ENCODE measurements at places on chromosomes 13 and 19.

DNA sequence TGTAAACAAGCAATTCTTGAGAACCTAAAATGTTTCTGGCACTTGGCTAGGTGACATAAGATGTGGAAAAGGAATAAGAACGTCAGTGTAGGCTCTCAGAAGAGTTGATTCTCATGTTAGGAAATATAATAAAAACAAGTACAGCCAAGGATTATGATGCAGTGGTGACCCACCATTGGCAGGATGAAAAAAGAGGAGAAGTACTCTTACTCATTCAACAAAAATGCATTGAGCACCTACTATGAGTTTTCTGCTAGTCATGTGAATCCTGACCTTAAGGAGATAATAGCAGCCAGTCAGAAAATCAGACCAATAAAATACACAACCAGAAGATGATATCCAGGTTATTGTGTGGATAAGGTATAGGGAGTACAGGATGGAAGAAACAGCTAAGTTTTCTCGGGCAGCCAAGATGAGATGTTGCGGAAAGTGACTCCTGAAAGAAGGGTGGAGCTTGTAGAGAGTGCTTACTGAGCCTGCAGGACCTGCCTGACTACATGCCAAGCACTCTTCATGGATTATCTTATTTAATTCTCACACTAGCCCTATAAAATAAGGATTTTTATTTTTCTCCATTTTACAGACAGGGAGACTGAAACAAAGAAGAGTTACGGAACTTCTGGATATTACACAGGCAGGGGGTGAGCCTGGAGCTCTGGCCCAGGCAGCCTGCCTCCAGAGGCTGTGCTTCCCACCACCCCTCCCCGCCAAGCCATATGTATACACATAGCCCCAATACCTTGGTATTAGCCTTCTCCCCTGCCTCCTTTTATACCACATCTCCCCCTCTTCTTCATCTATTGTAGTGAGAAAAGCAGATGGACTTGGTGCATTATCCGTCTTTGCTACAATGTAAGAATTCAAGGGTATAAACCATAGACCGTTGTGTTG is 58.0 kb downstream of the TGDS start:
- DNase-seq: no peak

GRCh38 chr13:63614874-63615612 is 2199.4 kb upstream of the PCDH20 start:
- no peak for DNase-seq

DNA sequence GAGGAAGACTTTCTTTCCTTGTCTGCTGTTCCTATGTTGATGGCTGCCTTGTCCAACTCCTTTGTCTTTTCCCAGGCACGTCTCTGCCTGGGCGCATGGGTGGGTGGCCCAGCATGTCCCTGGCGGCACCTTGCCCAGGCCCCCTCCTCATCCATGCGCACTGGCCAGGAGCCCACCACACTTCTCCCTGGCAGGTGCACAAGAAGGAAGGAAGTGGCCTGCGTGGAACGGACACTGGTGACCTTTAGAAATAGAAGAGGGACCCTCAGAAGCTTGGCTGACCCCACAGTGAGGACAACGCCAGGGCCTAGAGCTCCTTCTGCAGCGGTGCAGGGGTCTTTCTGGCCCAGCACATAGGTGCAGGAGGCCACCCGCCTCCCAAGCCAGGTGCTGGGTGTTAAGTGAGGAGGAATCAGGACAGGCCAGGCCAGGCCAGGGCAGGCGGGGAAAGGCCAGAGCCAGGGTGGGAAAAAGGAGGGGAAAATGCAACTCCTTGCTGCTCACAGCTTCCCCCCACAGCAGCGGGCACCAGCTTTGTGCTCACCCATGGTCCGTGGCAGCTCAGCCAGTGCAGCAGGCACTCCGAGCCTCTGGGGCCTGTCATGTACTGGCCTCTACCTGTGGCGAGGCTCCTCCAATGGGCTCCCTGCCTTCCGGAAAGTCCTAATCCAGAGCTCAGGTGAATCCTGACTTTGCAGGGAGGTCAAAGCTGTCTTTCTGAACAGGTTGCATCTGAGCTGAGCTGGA is 104.0 kb downstream of the SOX1 start:
- DNase-seq: no peak

- DNase-seq: no peak
These were observed 51.7 kb upstream of the RNF113B start for GRCh38 chr13:98228661-98229341.
